ENCODE measurements at places on chromosomes 12 and 14. TPM values are rescaled to one million over a fixed set of nuclear protein-coding genes. Genes with fewer than 3 reads are reported as not detected.
A peak's percentile ranks its signal among the peaks of the same experiment; 100 is the strongest.

- no peak overlapping the region for H3K4me3 ChIP-seq
- H3K27me3 ChIP-seq, result no peaks in the 10 kb centered on the region
- H3K4me1 ChIP-seq, result no peaks in the 10 kb centered on the region
- H3K36me3 ChIP-seq, result no peaks in the 10 kb centered on the region
Measured at GRCh38 chr12:103657331-103657730, 70.3 kb downstream of the STAB2 start.

DNA sequence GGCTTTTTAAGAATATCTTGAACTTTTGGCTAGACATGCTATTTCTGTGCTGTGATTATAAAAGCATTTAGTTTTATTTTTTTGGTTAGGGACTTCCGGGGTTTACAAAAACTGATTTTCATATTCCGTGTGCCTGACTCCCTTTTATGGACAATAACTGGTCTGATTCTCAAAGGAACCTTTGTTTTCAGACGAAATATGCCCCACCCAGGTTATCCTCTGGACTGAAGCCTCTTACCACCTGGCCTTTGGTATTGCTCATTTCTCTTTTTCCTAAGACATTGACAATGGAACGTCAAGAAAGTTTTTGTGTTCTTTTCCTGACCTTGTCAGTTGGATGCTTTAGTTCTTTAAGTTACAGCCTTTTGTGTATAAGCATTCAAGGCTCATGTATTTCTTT lies 10.8 kb downstream of the TIGAR start:
- no peak for DNase-seq
- no peaks in the 10 kb centered on the region for H3K27me3 ChIP-seq
- no peak overlapping the region for H3K4me3 ChIP-seq
- H3K4me1 ChIP-seq, result no peaks in the 10 kb centered on the region

DNA sequence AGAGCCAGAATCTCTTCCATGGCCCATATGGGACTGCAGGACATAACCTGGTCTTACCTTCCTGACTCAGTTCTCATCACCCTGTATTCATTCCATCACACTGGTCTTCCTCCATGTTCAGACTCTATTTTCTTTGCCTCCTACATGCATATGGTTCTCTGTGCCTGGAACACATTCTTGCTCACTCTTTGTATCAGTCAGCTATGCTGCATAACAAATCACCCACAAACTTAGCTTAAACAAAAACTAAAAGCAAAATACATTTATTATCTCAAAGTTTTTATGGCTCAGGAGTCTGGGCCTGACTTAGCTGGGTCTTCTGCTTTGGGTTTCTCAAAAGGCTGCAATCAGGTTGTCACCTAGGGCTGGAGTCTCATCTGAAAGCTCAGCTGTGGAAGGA lies 712.6 kb upstream of the TBX3 start:
- no peaks in the 10 kb centered on the region for H3K4me1 ChIP-seq
- H3K36me3 ChIP-seq, result no peaks in the 10 kb centered on the region
- no peak overlapping the region for H3K4me3 ChIP-seq
- no peak for DNase-seq

DNA sequence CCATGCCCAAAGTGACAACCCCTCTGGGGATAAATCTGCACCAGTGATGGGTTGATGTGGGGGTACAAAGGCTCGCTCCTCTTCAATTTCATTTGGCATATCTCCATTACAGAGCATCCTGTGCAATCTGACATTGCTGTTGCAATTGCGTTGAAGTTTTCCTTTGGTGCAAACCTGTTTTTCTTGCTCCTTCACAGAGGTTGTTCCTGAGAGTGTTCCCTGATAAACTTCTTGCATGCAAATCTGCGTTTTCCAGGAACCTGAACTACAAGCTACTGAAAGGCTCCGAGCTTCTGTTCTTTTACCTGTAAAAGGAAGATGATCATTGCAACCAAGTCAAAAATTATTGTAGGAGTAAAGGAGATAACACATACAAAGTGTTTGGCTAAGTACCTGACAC lies 26.1 kb downstream of the SERPINA11 start:
- H3K27me3 ChIP-seq, result no peaks in the 10 kb centered on the region
- H3K36me3 ChIP-seq, result no peaks in the 10 kb centered on the region
- no peaks in the 10 kb centered on the region for H3K4me1 ChIP-seq
- H3K4me3 ChIP-seq, result no peak overlapping the region
- no peak overlapping the region for H3K27ac ChIP-seq
- no peak for DNase-seq

- H3K27me3 ChIP-seq, result no peaks in the 10 kb centered on the region
- H3K4me3 ChIP-seq, result no peak overlapping the region
- no peaks in the 10 kb centered on the region for H3K36me3 ChIP-seq
- no peak for DNase-seq
- H3K27ac ChIP-seq, result no peak overlapping the region
Measured at GRCh38 chr12:1914114-1914911, 4.1 kb downstream of the CACNA2D4 start.

DNA sequence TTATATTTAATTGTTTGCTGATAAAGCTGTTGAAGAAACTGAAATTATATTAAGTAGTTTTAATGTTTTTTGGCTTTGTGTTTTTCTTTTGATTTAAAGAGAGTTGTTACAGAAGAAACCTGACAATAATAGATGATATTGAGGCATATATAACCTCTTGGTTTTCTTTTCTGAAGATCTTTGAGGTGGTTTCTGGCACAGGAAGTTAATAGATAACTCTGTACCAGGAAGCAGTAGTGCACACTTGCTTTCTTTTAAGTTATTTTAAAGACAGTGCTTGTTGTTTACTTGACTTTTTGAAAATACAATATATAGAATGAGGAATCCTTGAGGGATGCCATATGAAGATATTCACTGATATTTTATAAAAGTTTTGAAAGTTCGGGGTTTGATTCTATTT lies 209.0 kb upstream of the FBXO33 start:
- H3K27ac ChIP-seq, result no peak overlapping the region
- no peak overlapping the region for H3K4me3 ChIP-seq
- H3K36me3 ChIP-seq, result no peaks in the 10 kb centered on the region
- H3K4me1 ChIP-seq, result no peaks in the 10 kb centered on the region

- H3K27ac ChIP-seq, result no peak overlapping the region
- H3K36me3 ChIP-seq, result no peaks in the 10 kb centered on the region
- H3K4me3 ChIP-seq, result no peak overlapping the region
- H3K4me1 ChIP-seq, result no peaks in the 10 kb centered on the region
Measured at GRCh38 chr14:98138666-98139065, 1133.3 kb downstream of the BCL11B start.

DNA sequence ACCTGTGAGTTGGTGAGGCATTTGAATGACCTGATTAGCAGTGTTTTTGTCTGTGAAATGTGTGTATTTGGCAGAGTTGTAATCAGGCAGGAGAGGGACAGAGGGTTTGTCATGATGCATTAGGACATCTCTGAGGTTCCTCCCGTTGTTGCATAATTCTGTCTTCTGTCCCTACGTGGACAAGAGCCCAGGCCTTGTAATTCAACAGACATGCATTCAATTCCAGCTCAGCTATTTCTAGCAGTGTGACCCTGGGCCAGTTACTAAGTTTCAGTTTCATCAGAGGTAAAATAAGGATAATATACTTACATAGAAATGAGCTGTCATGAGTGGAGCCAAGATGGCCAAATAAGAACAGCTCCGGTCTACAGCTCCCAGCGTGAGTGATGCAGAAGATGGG lies 208.6 kb downstream of the SLC38A4 start:
- no peaks in the 10 kb centered on the region for H3K36me3 ChIP-seq
- H3K27me3 ChIP-seq, result no peaks in the 10 kb centered on the region
- peak overlapping the region; percentile 38 for H3K4me3 ChIP-seq
- H3K27ac ChIP-seq, result peak overlapping the region; percentile 77
- H3K4me1 ChIP-seq, result peaks cover 11% of the 10 kb centered on the region
- DNase-seq, result peak; percentile 92

GRCh38 chr12:91216871-91217270 lies 34.3 kb upstream of the DCN start:
- H3K27me3 ChIP-seq, result no peaks in the 10 kb centered on the region
- DNase-seq, result no peak
- no peaks in the 10 kb centered on the region for H3K4me1 ChIP-seq
- H3K27ac ChIP-seq, result peak overlapping the region; percentile 50
- H3K36me3 ChIP-seq, result no peaks in the 10 kb centered on the region

GRCh38 chr12:102438047-102438826 lies 42.1 kb downstream of the IGF1 start:
- H3K36me3 ChIP-seq, result no peaks in the 10 kb centered on the region
- H3K4me1 ChIP-seq, result peaks cover 3% of the 10 kb centered on the region
- no peak overlapping the region for H3K4me3 ChIP-seq
- no peaks in the 10 kb centered on the region for H3K27me3 ChIP-seq
- DNase-seq, result no peak
- H3K27ac ChIP-seq, result no peak overlapping the region

Gene CPNE6
- total RNA-seq, result not detected

Gene ASCL1
- not detected for total RNA-seq

Gene MYG1
- 43.4 TPM for total RNA-seq

Gene LPAR5
- total RNA-seq, result 0.46 TPM

Gene OAS3
- 3.7 TPM for total RNA-seq

All from gastrocnemius medialis (tissue), 4 donors.